ENCODE measurements at places on chromosomes 6 and 20.

- DNase-seq = no peak
These were observed 29.5 kb downstream of the RIOK1 start for GRCh38 chr6:7419065-7419464.

GRCh38 chr20:12555369-12555768 lies 453.4 kb upstream of the SPTLC3 start:
- no peak for DNase-seq

DNA sequence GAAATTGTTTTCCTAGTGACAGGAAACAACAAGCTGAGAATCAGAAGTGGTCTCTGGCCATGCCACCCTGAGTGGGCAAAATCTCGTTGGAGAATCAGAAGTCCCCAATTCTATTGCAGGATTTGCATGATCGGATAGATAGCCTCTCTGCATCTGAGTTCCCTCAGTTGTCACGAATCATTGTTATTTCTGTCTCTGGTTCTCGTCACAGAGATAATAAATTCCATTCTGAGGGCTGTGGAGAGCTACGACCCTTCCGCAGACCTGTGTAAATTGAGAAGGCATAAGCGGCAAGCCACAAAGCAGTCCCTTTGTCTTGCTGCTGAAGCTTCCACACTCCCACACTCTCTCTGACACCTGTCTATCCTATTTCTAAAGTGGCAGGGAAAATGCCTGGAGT lies 102.4 kb upstream of the CNR1 start:
- no peak for DNase-seq

- no peak for DNase-seq
These were observed 221.2 kb downstream of the FNDC1 start for GRCh38 chr6:159390381-159390780.

DNA sequence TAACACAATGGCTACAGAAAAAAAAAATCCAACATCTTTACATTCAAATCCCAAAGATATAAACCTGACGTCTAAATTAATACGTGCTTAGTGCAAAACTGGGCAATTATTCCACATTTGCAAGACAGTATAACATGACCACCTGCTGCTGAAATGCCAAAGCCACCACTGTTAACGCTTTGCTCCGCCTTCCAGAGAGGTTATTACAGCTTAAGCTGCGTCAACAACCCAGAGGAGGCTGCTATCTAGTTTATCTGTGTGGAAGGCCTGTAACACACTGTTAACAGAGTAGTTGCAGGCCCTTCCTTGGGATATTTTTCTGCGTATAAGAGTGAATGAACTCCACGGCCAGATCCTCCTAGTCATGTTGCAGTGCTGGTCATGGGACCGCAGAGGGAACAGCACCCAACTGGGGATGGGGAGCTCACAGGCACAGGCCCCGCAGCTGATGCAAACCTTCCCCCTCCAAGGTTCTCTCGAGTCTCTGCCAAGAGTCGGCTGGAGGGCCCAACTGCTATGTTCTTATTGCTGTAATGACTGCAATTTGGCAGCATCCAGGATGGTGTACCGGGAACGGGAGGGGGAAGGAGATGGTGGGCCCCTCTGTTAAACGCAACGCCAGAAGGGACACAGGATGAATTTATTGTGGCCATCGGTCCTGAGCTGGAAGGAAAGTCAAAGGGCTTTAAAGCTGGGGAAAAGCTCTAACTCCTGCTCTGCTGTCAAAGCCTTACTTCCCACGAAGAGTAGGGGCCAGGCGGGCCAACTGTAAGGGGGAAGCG lies 993 bp upstream of the NCOA7 start:
- no peak for DNase-seq

DNA sequence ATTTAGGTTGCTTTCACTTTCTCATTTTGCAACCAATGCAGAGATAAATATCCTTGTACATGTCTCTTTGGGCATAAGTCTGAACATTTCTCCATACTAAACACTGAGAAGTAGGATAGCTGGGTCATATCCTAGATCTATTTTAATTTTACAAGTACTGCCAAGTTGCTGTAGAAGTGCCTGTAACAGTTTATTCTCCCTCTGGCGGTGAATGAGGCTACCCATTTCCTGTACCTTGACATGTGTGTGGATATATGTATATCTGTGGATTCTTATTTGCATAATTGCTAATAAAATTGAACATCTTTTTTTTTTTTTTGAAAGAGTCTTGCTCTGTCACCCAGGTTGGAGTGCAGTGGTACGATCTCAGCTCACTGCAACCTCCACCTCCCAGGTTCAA lies 48.0 kb upstream of the PNRC1 start:
- no peak for DNase-seq

DNA sequence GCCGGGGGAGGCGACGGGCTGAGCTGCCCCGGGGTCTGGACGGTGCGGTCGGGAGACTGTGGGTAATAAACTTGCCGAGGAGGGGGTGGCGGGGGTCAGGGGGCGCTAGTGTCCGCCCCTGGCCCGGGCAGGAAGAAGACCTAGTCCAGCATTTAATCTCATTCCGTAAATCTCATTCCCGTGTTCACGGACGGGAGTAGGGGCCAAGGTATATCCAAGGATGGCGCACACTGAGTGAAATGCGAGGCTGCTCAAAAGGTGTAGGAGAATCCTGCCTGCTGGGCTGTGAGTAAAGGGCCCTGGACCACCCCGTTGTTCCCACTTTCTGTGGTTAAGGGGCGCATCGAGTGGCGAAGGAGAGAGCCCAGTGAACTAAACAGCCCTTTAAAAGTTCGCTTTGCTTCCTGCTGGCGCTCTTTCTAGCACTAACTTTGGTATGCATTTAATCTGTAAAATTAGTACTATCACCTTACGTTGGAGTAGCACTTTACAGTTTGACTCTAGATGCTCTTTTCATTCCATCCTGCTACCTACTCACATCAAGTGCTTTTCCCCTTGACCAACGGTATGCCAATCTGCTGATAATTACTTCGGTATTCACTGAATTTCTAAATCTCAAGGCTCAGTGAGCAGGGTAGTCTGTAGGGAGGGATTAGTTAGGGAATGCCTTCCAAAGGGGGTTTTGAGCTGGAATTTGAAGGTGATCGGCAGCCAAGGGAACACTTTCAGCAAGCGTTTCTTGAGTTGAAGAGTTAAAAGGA lies 730 bp downstream of the PARD6B start:
- DNase-seq = no peak

DNA sequence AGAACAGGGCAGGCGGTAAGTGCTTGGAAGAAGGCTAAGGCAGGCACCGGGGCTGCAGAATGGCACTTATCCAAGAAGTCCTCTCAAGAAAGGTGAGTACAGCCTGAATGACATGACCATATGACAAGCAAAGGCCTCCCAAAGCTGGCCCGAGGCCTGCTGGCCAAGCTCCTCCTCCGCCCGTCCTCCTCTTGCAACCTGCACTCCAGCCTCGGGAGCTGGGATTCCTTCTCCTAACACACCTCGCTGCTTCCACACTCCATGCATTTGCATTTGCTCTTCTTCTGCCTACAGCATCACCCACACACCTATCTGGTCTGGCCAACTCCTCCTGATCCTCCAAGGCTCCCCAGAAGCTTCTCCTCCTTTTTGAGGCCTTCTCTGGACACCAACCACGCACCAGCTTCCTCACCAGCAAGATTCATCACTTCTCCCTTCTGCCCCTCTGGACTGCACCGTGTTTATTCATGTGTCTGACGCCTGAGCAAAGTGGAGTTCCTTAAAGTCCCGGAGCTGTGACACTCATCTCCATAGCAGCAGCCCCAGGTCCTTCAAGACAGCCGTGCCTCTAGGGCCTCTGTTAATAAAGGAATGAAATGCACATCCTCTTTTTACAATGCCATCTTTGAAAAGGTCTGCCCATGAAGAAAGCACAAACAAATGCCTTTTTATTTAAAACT lies 32.3 kb downstream of the CNKSR3 start:
- DNase-seq = no peak

DNA sequence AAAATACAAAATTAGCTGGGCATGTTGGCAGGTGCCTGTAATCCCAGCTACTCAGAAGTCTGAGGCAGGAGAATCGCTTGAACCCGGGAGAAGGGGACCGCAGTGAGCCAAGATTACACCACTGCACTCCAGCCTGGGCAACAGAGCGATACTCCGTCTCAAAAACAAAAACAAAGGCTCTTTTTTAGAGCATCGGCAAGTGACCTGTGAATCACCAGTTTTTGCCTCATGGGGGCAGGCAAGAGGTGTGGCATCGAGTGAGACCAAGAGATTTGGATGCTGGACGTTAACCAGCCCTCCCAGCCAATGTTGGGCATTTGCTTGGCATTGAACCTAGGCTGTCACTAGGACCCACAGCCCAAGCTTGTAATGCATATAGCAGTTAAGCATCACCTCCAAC lies 14.6 kb upstream of the CDK5RAP1 start:
- DNase-seq = no peak

DNA sequence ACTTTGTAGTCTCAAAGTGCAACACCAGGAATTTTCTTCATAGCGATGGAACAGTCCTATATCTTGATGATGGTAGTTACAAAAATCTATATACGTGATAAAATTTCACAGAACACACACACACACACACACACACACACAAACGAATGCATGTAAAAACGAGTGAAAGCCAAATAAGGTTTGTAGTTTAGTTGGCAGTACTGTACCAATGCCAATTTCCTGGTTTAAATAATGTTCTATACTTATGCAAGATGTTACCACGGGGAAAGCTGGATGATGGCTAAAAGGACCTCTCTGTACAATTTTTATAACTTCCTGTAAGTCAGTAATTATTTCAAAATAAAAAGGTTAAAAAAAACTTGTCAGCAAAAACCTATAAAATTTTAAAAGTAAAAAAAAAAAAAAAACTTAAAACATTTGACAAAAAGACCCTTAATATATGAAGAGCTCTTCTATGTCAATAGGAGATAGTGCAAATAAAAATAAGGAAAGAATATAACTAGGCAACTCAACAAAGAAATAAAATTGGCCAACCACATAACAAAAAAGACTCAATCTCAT lies 37.6 kb downstream of the PDSS2 start:
- DNase-seq = no peak

GRCh38 chr20:1879934-1880333 lies 15.3 kb upstream of the SIRPA start:
- DNase-seq = no peak

DNA sequence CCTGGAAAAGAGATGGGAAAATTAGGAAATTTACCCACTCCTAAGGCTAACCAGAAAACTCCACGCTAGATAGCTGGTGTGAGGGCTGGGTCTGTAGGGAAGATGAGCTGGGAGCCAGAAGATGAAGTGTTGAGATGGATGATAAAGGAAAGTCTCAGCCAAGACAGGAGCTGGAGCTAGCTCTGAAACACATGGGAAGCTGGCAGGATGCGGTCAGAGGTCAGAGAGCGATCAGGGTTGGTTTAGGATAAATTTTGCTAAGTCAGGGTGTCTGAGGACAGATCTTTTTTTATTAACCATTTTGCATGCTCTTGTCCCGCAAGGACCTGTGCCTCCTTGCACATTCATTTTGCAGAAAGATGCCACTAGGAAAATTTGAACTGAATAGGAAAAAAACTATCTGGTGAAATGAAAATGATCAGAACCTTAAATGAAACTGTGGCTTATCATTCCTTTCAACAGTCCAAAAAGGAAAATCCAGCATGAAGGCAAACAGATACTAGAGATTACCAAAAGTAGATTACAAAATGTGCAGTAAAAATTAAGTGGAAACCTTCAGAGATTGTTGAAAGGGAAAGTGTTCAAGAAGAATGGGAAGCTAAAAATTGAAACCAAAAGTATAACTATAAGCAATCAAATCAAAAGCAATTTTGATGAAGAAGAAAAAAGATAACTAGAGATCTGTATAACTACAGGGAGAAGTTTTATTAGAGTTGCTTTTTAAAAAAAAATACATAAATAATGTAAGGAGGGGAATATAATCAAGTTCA lies 10.7 kb upstream of the EDN1 start:
- no peak for DNase-seq

DNA sequence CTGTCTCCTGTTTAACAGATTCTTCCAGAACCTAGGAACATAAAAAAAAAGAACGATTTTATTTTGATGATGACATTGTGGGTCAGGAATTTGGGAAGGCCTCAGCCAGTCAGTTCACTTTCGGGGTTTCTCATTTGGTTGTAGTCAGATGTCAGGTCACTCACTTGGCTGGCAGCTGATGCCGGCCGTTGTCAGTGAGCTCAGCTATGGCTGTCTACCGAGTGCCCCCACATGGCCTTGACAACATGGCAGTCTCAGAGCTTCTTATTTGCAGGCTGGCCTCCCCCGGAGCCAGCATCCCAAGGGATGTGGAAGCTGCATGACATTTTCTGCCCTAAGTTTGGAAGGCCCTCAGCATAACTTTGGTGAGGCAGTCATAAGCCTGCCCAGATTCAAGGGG lies 11.5 kb downstream of the RNF217 start:
- DNase-seq = no peak

- no peak for DNase-seq
These were observed 822 bp downstream of the RAB22A start for GRCh38 chr20:58310291-58310782.

DNA sequence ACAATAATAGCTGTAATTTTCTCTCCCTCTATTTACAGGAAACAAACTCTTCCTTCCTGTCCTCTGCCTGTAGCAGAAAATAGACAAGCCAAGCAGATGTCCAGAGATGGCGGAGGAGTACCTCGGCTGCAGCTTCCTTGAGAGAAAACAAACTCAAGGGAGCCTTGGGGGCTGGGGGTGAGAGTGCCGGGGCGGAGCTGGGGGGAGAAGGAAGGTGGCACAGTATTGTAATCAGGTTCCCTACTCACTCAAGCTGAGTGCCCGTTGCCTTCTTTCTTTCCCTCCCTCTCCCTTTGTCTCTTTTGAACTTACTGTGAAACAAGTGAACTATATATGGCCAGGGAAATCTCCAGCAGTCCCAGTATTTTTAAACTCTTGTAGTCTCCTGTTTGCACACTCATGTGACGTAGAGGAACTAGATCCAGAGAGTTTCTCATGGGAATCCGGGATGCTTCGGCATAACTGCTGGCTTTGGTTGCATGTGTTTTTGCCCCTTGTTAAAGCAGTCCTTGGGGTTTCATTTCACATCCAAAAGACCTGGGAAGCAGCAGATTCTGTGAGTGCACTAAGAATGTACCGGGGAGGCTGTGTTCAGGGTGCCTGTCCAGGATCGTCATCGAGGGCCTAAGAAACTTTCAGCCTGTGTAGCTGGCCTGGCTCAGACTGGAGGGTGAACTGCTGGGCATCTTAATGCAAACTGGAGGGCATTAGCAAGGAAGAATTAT lies 44.6 kb upstream of the HDDC2 start:
- DNase-seq = no peak
